GM12891 (cell line): ENCODE measurements at places on chromosomes 4 and X.

GRCh38 chrX:153689654-153690465 is 2.1 kb downstream of the SLC6A8 start:
- no peak for DNase-seq

DNA sequence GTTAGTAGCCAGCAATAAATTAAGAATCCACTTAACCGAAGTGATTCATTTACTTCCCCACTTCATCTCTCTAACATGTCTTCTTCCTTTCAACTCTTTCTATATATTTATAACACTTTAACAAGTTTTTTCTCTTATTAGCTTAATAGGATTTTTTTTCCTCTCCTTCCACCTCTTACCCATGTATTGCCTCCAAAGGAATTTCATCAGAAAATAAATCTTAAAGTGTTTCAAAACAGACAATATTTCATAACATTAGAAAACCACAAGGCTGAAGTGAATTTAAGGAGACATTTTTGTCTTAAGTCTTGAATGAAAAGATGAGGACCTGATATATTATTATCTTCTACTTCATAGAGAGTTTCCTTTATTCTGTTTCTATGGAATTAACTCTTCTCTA is 101.5 kb downstream of the PDGFC start:
- no peak for DNase-seq

DNA sequence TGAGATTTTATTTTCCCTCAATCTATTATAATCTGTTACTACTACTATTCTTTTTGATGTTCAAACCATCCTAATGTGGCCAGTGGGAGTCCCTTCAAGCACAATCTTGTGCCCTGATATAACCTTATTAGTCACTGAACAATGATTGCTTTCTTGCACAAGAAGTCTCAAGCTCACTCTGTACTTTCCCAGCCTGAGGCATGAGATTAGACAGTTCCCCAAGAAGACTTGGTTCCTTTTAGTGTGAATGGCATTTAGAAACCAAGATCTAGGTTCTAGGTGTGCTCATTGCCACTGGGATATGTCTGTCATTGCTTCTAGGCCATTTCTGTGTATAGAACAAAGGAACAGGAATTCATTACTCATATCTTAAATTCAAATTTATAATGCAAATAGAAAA is 28.0 kb upstream of the RBM41 start:
- DNase-seq, result no peak

DNA sequence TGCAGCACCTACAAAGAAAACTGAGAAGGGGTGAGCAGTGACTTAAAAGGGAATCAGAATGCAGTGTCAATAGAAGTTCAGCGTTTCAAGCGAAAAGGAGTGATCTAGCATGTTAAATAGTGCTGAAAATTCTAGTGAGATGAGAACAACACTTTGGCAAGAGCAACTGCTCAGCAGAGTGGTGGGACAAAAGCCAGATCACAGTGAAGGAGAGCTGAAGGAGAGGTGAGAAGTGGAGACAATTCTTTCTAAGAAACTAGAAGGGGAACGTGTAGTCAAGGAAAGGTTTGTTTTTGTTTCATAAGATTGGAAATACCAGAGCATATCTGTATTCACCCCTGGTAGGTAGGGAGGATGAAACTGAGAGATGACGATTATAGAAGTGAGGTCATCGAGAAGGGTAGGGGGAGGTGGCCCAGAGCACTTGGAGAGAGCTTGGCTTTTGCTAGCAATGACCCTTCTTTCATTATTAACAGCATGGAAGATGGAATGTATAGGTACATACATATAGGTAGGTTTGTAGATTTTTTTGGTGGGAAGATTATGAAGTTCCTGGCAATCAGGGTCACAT is 33.7 kb downstream of the SRPX2 start:
- DNase-seq, result no peak

DNA sequence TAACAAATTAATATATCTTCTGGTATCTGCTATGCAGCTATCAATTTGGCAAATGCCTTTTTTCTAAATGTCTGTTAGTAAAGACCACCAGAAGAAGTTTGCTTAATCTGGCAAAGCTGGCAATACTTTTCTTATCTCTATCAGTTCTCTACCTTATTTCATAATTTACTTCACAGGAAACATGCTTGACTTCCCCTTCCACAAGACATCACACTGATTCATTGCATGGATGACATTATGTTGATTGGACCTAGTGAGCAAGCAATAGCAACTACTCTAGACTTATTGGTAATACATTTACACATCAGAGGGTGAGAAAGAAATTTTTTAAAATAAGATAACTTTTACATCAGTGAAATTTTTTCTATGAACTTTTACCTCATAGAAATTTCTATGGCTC is 66.0 kb upstream of the RLIM start:
- no peak for DNase-seq

GRCh38 chr4:188403272-188403671 is 264.0 kb downstream of the TRIML1 start:
- no peak for DNase-seq

- no peak for DNase-seq
Measured at GRCh38 chr4:80271801-80272200, 5.3 kb downstream of the FGF5 start.

DNA sequence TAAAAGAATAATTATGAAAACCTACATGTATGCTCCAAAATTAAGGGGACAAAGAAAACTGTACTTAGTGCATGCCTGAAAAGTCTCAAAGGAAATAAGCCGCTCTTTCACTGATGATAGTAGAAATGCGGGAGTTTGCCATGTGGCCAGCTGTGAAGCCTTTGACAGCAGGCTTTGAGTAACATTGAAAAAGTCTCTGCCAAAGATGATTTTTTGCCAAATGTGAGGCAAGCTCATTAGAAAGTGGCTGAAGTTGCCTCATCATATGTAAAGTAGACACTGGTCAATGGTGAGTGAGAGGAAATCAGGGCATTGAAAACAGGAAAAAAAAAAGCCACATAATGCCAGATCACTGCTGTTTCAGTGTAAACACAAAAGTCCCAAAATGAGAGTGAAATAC is 2360.1 kb downstream of the PCDH7 start:
- no peak for DNase-seq

- no peak for DNase-seq
Measured at GRCh38 chrX:76657499-76657898, 230.0 kb downstream of the MAGEE1 start.

- DNase-seq, result no peak
Measured at GRCh38 chr4:157444014-157444413, 223.5 kb downstream of the GRIA2 start.

GRCh38 chr4:147118528-147118927 is 172.9 kb upstream of the TTC29 start:
- no peak for DNase-seq

- DNase-seq, result no peak
Measured at GRCh38 chr4:158051401-158052235, 121.2 kb downstream of the GASK1B start.

- no peak for DNase-seq
Measured at GRCh38 chr4:80235451-80235850, 31.0 kb upstream of the FGF5 start.

GRCh38 chrX:22800360-22800759 is 199.4 kb upstream of the DDX53 start:
- DNase-seq, result no peak
